A549 treated with Mapracorat at 1 μM for 4 hours (cell line): ENCODE measurements at places on chromosomes 12 and 14. TPM values are rescaled to one million over a fixed set of nuclear protein-coding genes. Genes with fewer than 3 reads are reported as not detected.

The TRPV4 gene
- 0.06 to 0.26 TPM (median 0.14 TPM) in 5 replicates for total RNA-seq

The SERPINA12 gene
- total RNA-seq: not detected in 5 replicates

The FOXN4 gene
- total RNA-seq: 0.15 to 0.20 TPM in 2 of 5 replicates, not detected in the others

The PLEK2 gene
- total RNA-seq: 16.7 to 21.8 TPM (median 18.4 TPM) in 5 replicates

The SDR9C7 gene
- total RNA-seq: 0.15 TPM in 1 of 5 replicates, not detected in the others

The LYZ gene
- 0.58 TPM in 1 of 5 replicates, not detected in the others for total RNA-seq

The SLC7A8 gene
- total RNA-seq: 1.5 to 2.2 TPM (median 1.7 TPM) in 5 replicates

The KRT6C gene
- total RNA-seq: not detected in 5 replicates

The DHRS4L2 gene
- 25.5 to 34.0 TPM (median 29.6 TPM) in 5 replicates for total RNA-seq

The NKX2-8 gene
- 1.8 to 4.6 TPM (median 3.2 TPM) in 5 replicates for total RNA-seq

The NYNRIN gene
- 0.23 to 0.36 TPM (median 0.29 TPM) in 5 replicates for total RNA-seq

The MLXIP gene
- total RNA-seq: 29.3 to 44.5 TPM (median 41.9 TPM) in 5 replicates

The MYF5 gene
- not detected in 5 replicates for total RNA-seq

The TAS2R43 gene
- total RNA-seq: not detected in 5 replicates

The TAOK3 gene
- total RNA-seq: 7.0 to 12.4 TPM (median 9.4 TPM) in 5 replicates

The CINP gene
- 56.0 to 68.8 TPM (median 57.3 TPM) in 5 replicates for total RNA-seq

The AKAP5 gene
- 0.35 to 0.46 TPM (median 0.41 TPM) in 5 replicates for total RNA-seq

The IAPP gene
- not detected in 5 replicates for total RNA-seq

The RNU4-1 gene
- not detected in 5 replicates for total RNA-seq

The SPX gene
- total RNA-seq: 2.8 to 4.0 TPM (median 3.3 TPM) in 5 replicates

The SLC25A47 gene
- not detected in 5 replicates for total RNA-seq

The ZBTB39 gene
- total RNA-seq: 4.4 to 6.0 TPM (median 5.4 TPM) in 5 replicates

The PIK3C2G gene
- not detected in 5 replicates for total RNA-seq

The MGST1 gene
- total RNA-seq: 723 to 889 TPM (median 758 TPM) in 5 replicates

The HOXC11 gene
- total RNA-seq: 0.62 to 0.92 TPM (median 0.85 TPM) in 5 replicates

The CIDEB gene
- total RNA-seq: 0.08 to 0.24 TPM (median 0.17 TPM) in 5 replicates

The ACRBP gene
- 0.08 to 0.40 TPM (median 0.15 TPM) in 3 of 5 replicates, not detected in the others for total RNA-seq

The OR10P1 gene
- not detected in 5 replicates for total RNA-seq

The NELL2 gene
- total RNA-seq: 0.11 to 0.13 TPM in 2 of 5 replicates, not detected in the others

The POTEG gene
- not detected in 5 replicates for total RNA-seq

The RERG gene
- total RNA-seq: 0.21 to 0.32 TPM (median 0.27 TPM) in 5 replicates

The CMTM5 gene
- not detected in 5 replicates for total RNA-seq

The VAMP1 gene
- total RNA-seq: 9.8 to 13.4 TPM (median 12.1 TPM) in 5 replicates

The GPR68 gene
- total RNA-seq: 0.13 to 0.24 TPM (median 0.13 TPM) in 5 replicates

The GPR132 gene
- 0.40 to 0.70 TPM (median 0.56 TPM) in 5 replicates for total RNA-seq

The TM9SF1 gene
- 58.4 to 64.8 TPM (median 63.8 TPM) in 5 replicates for total RNA-seq

The MRPL42 gene
- 41.5 to 52.7 TPM (median 48.1 TPM) in 5 replicates for total RNA-seq

The KRT74 gene
- not detected in 5 replicates for total RNA-seq

The GALNT9 gene
- total RNA-seq: 2.8 to 6.3 TPM (median 4.7 TPM) in 5 replicates

The CLEC4D gene
- not detected in 5 replicates for total RNA-seq

The GCH1 gene
- 3.2 to 4.7 TPM (median 4.2 TPM) in 5 replicates for total RNA-seq

The LUM gene
- 0.08 to 0.33 TPM (median 0.28 TPM) in 5 replicates for total RNA-seq

The ACADS gene
- total RNA-seq: 8.5 to 13.0 TPM (median 11.0 TPM) in 5 replicates

The KCTD10 gene
- 41.6 to 51.7 TPM (median 45.3 TPM) in 5 replicates for total RNA-seq

The ATP5MC2 gene
- 639 to 703 TPM (median 667 TPM) in 5 replicates for total RNA-seq

The KRT72 gene
- not detected in 5 replicates for total RNA-seq

The PRKAG1 gene
- 37.6 to 48.4 TPM (median 39.8 TPM) in 5 replicates for total RNA-seq

The A2ML1 gene
- not detected in 5 replicates for total RNA-seq

The BBOF1 gene
- total RNA-seq: 3.3 to 5.5 TPM (median 3.8 TPM) in 5 replicates

The ERBB3 gene
- total RNA-seq: 1.2 to 2.1 TPM (median 1.9 TPM) in 5 replicates
